Right ventricle myocardium inferior (tissue), 1 donor: ENCODE measurements at places on chromosomes 16 and 17. TPM values are rescaled to one million over a fixed set of nuclear protein-coding genes. Genes with fewer than 3 reads are reported as not detected.

DNA sequence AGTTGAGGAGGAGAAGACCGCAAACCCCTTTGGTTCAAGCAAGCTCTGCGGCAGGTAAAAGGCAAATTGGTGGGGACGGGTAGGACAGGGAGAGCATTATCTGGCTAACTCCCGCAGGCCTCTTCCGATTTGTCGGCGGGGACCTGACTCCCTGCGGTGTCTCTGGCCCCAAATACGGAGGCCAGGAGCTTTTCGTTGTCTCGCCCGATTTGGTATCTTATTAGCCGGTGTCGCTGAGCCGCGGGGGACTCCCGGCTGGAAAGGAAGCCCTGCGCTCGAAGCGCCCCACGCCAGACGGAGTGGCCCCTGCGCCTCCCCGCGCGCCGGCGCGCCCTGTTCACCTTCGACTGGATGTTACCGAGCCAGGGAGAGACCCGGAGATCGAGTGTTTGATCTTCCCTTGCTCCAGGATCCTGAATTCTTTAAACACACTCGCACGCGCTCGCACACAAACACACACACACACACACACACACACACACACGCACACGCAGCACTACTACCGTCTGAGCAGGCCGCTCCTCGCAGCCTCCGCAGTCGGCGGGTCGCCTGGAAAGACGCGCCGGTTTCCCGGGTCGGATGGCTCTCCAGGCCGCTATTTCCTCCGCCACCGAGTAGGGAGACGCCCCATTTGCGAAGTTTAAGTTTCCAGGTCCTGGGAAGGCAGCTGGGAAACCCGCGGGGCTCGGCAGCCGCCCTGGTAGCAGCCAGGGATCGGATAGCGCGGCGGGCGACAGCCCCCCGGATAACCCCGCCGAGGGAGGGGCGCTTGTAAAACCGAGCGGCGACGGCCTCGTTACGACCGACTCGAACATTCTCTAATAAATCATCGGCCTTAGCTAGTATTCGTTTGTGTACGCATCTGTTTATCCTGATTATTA lies 3.3 kb downstream of the PRAC1 start:
- no peak for DNase-seq

DNA sequence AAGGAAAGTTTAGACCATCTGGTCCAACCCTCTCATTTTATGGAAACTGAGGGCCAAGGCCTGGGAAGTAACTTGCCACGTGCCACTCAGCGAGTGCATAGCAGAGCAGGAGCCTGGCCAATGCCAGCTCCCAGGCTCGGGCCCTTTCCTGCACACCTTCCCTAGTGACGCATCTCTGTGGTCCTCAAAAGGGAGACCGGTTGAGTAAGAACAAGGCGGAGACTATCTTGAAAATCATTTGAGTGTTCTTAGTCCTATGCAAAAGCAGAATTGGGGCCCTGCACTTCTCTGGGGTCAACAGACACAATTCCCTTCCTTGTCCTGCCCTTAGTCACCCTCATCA lies 2.8 kb downstream of the CCL4 start:
- no peak for DNase-seq

- no peak for DNase-seq
Measured at GRCh38 chr17:42720996-42721583, 23.8 kb downstream of the EZH1 start.

DNA sequence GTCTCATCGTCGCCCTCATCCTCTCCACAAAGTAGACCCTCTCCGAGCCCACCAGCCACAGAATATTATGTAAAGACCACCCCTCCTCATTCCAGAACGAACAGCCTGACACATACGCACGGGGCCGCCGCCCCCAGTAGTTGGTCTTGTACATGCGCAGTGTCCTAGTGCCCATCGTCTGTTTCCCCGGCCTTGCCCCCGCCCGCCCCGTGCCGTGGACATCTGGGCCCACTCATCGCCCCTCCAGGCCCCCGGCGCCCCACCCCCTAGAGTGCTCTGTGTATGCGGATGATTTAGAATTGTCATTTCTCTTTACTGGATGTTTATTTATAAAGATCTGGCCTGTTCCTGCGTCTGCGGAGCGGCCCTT lies 475 bp upstream of the AMDHD2 start:
- no peak for DNase-seq

DNA sequence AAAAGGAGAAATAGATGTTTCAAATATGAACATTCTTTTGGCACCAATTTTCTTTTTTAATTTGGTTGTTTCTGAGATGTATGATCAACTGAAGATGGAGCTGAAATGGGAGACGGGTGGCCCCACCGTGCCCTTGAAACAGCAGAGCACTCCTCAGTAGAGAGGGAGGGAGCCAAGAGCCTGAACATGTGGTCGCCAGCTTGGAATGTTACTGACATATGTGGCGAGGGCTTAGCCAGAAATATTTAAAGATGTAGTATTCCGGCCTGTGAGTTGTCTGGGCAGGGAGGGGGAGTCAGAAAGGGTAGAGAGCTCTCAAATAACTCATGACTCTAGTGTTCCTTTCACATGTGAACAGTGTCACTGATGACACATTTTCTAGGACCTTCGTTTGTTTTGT lies 13.3 kb upstream of the MRC2 start:
- no peak for DNase-seq

- no peak for DNase-seq
Measured at GRCh38 chr16:78950768-78951167, 649.8 kb downstream of the MAF start.

GRCh38 chr17:3796110-3796821 lies 4.7 kb downstream of the ITGAE start:
- no peak for DNase-seq

DNA sequence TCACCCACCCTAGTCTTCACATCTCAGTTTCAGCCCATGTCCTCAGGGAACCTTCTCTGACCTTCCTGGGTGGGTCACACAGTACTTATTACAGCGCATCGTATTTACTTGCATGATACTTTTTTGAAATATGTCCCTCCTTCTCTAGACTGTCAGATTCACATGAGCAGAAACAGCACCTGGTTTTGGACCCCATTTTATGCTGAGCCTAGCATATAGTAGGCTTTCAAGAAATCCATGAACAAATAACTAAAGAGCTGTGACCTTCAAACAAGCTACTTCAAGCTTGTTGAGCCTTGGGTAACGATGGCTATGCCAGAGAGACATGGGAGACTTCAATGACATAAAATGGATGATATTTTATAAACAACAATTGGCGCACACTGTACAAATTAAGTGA lies 150.3 kb downstream of the GRIN2A start:
- no peak for DNase-seq

DNA sequence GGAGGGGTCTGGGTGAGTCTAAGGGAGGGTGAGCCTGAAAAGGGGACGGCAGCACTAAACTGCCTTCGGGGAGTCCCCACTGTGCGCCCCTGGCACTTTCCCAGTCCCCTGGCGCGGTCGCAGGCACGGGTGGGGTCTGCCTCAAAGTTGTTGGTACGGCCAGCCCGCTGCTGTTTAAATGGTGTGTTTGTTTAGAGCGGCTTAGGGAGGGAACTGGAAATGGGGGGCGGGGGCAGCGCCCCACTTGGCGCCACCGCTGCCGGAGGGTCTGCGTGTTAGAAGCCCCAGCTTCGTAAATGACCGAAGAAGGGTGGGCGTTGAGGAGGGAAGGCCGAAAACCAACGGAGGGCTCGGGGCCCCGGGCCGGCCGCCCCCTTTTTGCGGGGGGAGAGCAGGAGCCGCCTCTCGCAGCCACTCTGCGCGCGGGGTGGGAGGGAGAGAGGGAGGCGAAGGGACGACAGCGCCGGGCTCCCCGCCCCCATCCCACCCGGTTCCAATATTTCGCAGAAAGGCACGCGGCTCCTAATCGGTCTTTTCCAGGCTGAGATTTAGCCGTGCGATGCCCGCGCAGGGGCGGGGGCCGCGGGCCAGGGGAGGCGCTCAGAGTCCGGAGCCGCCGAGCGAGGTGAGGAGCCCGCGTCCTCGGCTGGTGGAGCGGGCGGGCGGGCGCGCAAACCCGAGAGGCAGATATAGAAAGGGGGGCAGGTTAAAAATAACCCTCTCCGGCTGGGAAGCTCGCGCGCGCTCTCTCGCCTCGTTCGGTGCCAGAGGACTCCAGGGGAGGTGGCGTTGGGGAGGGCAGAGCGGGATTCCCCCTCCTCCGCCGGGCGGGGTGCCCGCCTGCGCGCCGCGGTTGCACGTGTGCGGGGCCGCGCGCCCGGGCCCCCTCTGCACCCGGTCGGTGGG lies 54.9 kb downstream of the SREBF1 start:
- peak; percentile 85 for DNase-seq

DNA sequence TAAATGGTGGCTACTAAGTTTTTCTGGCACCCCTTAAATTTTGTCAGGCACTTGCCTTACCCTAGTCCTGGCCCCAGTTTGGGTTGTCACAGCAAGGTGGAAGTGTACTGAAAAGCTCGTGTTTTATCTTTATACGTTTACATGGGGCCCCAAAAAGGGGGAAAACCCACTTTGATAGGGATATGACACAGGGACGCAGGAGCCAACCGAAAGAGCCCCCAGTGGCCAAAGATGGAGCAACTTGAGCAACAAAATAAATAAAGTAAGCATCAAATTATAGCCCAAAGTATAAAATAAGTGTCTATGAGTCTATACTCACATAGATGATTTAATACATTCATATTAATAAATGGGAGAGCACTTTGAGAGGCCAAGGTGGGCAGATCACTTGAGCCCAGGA lies 5.0 kb upstream of the CETP start:
- no peak for DNase-seq

DNA sequence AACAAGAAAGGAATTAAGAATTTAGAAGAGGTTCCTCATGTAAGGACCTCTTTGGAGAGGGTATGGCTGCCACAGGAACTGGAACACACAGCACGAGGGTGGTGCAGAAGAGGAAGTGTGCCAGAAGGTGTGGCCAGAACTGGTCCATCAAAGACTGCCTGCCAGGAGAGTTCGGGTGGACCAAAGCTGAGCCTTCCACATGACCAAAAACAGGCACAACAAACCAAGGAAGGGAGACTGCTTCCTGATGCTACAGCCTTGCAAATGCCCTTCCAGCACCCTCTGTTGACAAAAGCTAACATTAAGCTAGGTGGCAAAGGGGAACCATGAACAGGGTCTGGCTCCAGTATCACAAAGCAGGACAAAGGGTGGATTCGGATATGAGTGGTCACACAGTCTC lies 125.8 kb upstream of the TMEM97 start:
- no peak for DNase-seq

GRCh38 chr16:77662246-77662645 lies 60.1 kb upstream of the NUDT7 start:
- no peak for DNase-seq

GRCh38 chr17:61461586-61461966 lies 9.4 kb downstream of the TBX4 start:
- DNase-seq: no peak

- DNase-seq: no peak
Measured at GRCh38 chr17:74049967-74050458, 153.5 kb upstream of the RPL38 start.

DNA sequence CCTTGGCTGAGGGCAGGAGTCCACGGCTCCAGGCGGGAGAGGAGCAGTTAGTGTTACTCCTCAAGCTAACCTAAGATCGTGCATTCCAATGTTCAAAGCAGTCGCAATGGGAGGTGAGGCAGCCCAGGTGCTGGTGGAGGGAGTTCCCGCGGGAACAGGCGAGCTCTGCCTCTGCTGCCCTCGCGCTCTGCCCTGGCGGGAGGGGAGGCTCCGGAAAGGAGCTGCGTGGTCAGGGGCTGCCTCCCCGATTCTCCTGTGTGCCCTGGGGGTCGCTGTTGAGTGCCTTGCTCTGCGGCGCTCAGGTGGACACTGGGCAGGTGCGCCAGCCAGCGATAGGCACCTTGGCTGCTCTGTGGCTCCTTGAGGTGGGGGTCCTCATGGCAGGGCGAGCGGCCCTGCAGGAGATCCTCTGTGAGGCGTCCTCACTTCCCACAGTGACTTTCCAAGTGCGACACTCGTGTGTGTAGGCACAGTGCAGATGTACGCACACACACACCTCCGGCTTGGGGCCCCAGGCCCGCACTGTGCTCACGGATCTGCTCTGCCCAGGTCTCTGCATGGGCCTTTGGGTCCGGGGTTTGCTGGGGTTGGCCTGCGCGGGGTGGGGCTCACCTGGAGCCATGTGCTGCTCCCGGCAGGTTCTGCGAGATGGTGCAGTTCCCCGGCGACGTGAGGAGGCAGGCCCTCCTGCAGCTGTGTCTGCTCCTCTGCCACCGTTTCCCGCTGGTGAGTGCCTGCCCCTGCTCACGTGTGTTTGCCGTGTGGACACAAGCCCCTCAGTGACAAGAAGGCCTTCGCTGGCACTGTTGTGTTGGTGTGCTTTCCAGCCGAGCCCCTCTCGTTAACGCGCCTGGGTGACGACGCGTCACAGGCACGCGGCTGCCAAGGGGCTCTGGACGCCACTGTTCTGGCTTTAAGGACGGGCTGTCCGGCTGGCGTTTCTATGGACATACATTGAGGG lies 97.9 kb upstream of the ZNF750 start:
- DNase-seq: no peak

GRCh38 chr17:6495450-6496115 lies 51.3 kb downstream of the PIMREG start:
- no peak for DNase-seq

- DNase-seq: no peak
Measured at GRCh38 chr16:5615868-5616642, 518.5 kb upstream of the EEF2KMT start.

- DNase-seq: no peak
Measured at GRCh38 chr17:55664287-55664686, 58.4 kb downstream of the TMEM100 start.

GRCh38 chr16:30937692-30938091 lies 11.2 kb upstream of the ORAI3 start:
- DNase-seq: peak; percentile 41

GRCh38 chr17:55354941-55355340 lies 66.7 kb downstream of the MMD start:
- DNase-seq: no peak

- DNase-seq: no peak
Measured at GRCh38 chr16:15811481-15812400, 45.1 kb downstream of the MYH11 start.

GRCh38 chr17:77802811-77803220 lies 155.7 kb upstream of the TNRC6C start:
- no peak for DNase-seq

- DNase-seq: no peak
Measured at GRCh38 chr17:329784-330420, 22.7 kb downstream of the RPH3AL start.

SKA2 gene
- 32.7 TPM for total RNA-seq

PRAC1 gene
- not detected for total RNA-seq

TRPV2 gene
- 11.2 TPM for total RNA-seq

MLST8 gene
- 25.3 TPM for total RNA-seq

PRAC2 gene
- not detected for total RNA-seq

SLC38A8 gene
- total RNA-seq: 3.1 TPM

RMI2 gene
- total RNA-seq: 0.76 TPM

KRT33A gene
- not detected for total RNA-seq

SLC16A5 gene
- 7.1 TPM for total RNA-seq

MRPL45 gene
- 36.9 TPM for total RNA-seq

ZNF785 gene
- 7.6 TPM for total RNA-seq
